ENCODE measurements at places on chromosomes 3 and 15.

DNA sequence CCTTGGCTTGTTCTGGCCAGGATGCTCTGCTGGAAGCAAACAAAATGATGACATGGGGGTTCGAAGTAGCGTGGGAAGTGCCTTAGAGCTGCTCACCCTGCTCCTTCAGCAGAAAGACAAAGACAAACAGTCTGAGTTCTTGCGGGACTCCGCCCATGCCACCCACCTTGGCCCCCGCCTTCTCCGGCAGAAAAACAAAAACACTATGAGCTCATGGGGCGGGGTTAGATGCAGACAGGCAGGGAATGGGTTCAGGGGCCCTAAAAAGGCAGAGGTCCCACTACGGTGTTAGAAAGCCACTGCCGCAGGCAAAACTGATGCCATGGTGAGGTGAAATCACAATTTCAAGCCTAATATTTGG is 9.7 kb upstream of the NCKIPSD start:
- H3K27ac ChIP-seq: no peak overlapping the region
- no peaks in the 10 kb centered on the region for H3K27me3 ChIP-seq
- H3K36me3 ChIP-seq: peaks cover 34% of the 10 kb centered on the region
- no peak overlapping the region for H3K4me3 ChIP-seq

DNA sequence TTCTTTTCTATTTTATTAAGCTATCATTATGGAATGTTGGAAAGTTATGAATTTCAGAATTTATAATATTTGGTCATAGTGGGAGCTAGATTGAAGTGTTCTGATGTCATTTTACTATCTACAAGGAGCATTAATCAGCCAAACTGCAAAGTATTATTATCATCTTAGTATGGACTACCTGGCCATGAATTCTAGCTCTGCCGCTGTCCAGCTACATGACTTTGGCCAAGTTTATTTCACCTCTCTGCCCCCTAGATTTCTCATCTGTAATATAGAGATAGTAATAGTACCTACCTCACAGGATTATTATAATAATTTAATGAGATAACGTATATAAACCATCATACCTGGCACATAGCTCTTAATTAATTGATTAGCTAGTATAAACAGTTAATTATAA is 27.8 kb upstream of the ABHD10 start:
- H3K36me3 ChIP-seq: no peaks in the 10 kb centered on the region
- H3K4me3 ChIP-seq: no peak overlapping the region
- H3K4me1 ChIP-seq: no peaks in the 10 kb centered on the region
- no peak overlapping the region for H3K27ac ChIP-seq
- DNase-seq: no peak

- no peaks in the 10 kb centered on the region for H3K4me1 ChIP-seq
- no peaks in the 10 kb centered on the region for H3K36me3 ChIP-seq
- no peaks in the 10 kb centered on the region for H3K27me3 ChIP-seq
- no peak overlapping the region for H3K4me3 ChIP-seq
- H3K27ac ChIP-seq: no peak overlapping the region
These were observed 61.7 kb upstream of the FGF7 start for GRCh38 chr15:49361370-49361769.

- no peak overlapping the region for H3K27ac ChIP-seq
- H3K27me3 ChIP-seq: no peaks in the 10 kb centered on the region
- no peaks in the 10 kb centered on the region for H3K36me3 ChIP-seq
- no peaks in the 10 kb centered on the region for H3K4me1 ChIP-seq
- DNase-seq: no peak
These were observed 119.6 kb upstream of the CTDSPL start for GRCh38 chr3:37742121-37742520.

GRCh38 chr3:138364356-138365252 is 16.2 kb downstream of the MRAS start:
- no peaks in the 10 kb centered on the region for H3K36me3 ChIP-seq
- no peaks in the 10 kb centered on the region for H3K27me3 ChIP-seq
- no peak overlapping the region for H3K4me3 ChIP-seq
- no peak overlapping the region for H3K27ac ChIP-seq

DNA sequence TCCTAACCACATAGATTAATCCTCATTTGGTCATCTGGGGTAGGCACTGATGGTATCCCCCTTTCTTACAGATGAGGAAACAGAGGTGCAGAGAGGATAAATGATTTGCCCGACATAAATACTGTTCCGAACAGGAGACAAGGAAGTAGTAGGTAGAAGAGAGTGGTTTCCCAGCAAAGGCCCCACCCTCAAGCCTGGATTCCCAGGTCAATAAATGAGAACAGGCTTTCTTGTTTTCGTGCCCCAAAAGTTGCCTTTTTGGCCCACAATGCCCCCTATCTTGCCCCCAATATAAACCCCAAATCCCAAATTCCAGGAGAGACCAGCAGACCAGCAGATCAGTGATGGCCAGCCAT is 125.5 kb upstream of the PRR20G start:
- H3K27me3 ChIP-seq: no peaks in the 10 kb centered on the region
- H3K27ac ChIP-seq: no peak overlapping the region
- no peaks in the 10 kb centered on the region for H3K4me1 ChIP-seq
- DNase-seq: no peak
- H3K36me3 ChIP-seq: no peaks in the 10 kb centered on the region

- H3K4me3 ChIP-seq: no peak overlapping the region
- no peaks in the 10 kb centered on the region for H3K4me1 ChIP-seq
- no peaks in the 10 kb centered on the region for H3K36me3 ChIP-seq
- no peaks in the 10 kb centered on the region for H3K27me3 ChIP-seq
These were observed 15.9 kb upstream of the DRD3 start for GRCh38 chr3:114194750-114195149.

GRCh38 chr3:48088056-48088748 is 72.0 kb upstream of the MAP4 start:
- no peaks in the 10 kb centered on the region for H3K27me3 ChIP-seq
- H3K27ac ChIP-seq: peak overlapping the region; percentile 83
- H3K4me3 ChIP-seq: peak overlapping the region; percentile 87
- no peaks in the 10 kb centered on the region for H3K36me3 ChIP-seq

GRCh38 chr3:116441652-116442051 is 3.6 kb downstream of the LSAMP start:
- no peak overlapping the region for H3K4me3 ChIP-seq
- H3K27ac ChIP-seq: no peak overlapping the region
- no peak for DNase-seq
- no peaks in the 10 kb centered on the region for H3K4me1 ChIP-seq

- no peaks in the 10 kb centered on the region for H3K4me1 ChIP-seq
- peaks cover 3% of the 10 kb centered on the region for H3K36me3 ChIP-seq
These were observed 22.6 kb downstream of the SRP14 start for GRCh38 chr15:40016224-40016865.

DNA sequence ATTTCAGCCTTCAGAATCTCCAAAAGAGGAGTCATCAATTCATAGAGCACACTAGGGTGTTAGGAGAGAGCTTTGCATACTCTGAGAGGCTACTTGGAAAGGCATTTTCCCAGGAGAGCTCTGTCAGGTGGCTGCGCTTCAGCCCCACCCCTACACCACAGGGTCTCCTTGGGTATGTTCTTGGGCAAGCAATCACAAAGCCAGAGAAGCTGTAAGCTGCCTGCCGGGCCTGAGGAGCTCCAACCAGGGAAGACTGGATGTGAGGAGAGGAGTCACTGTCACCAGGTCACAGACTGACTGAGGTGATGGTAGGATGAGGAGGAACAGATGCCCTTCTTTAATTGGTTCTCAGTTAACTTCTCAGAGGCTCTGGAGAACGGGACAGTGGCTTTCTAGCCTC is 9.8 kb upstream of the RPSA start:
- no peak overlapping the region for H3K27ac ChIP-seq
- DNase-seq: no peak
- H3K4me3 ChIP-seq: no peak overlapping the region
- H3K27me3 ChIP-seq: no peaks in the 10 kb centered on the region
- peaks cover 41% of the 10 kb centered on the region for H3K36me3 ChIP-seq

DNA sequence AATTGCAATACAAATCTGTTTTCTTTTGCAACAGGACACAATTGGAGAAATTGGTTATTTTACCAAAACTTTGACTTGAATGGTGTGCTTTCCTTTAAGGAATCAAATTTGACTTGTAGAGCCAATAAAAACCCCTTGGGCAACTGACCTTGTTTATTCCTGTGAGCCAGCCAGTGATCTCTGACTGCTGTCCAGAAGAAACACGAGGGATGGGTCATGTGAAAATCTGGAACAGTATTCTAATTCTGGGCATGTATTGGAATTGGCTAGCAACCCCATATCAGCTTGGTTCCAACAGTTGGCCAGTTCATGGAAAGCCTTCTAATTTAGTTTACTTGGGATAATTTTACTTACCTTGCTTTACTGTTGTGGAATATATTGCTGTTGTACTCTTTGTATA is 19.1 kb upstream of the HHATL start:
- H3K4me1 ChIP-seq: no peaks in the 10 kb centered on the region
- H3K27ac ChIP-seq: no peak overlapping the region
- H3K27me3 ChIP-seq: no peaks in the 10 kb centered on the region
- DNase-seq: no peak
- H3K36me3 ChIP-seq: no peaks in the 10 kb centered on the region

- no peak overlapping the region for H3K27ac ChIP-seq
- no peaks in the 10 kb centered on the region for H3K36me3 ChIP-seq
- no peaks in the 10 kb centered on the region for H3K27me3 ChIP-seq
- no peak for DNase-seq
These were observed 18.4 kb downstream of the PLA1A start for GRCh38 chr3:119616056-119616455.

- no peaks in the 10 kb centered on the region for H3K36me3 ChIP-seq
- DNase-seq: no peak
- H3K27ac ChIP-seq: peak overlapping the region; percentile 93
- peaks cover 3% of the 10 kb centered on the region for H3K4me1 ChIP-seq
- no peaks in the 10 kb centered on the region for H3K27me3 ChIP-seq
- H3K4me3 ChIP-seq: peak overlapping the region; percentile 91
These were observed 239 bp upstream of the ZFYVE19 start for GRCh38 chr15:40806672-40807027.

- H3K4me1 ChIP-seq: no peaks in the 10 kb centered on the region
- no peaks in the 10 kb centered on the region for H3K27me3 ChIP-seq
- H3K4me3 ChIP-seq: no peak overlapping the region
- no peak overlapping the region for H3K27ac ChIP-seq
- no peak for DNase-seq
- H3K36me3 ChIP-seq: no peaks in the 10 kb centered on the region
These were observed 59.5 kb upstream of the TNFSF10 start for GRCh38 chr3:172582712-172583111.

DNA sequence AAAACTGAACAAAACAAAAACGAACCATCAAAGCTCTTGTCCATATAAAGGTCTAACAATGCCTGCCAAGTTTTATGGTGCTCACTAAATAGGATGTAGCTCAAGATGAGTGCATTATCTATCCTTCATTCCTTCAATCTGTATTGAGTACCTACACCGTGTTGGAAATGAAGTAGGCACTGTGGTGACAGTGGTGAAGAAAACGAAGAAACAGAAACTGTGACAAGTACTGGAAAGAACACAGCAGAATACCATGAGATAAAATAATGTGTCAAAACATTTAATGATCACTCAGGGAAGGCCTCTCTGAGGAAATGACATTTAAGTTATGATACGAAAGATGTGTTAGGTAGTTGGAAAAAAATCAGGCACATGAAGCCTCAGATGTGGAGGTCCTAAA is 36.2 kb downstream of the CBLB start:
- no peak for DNase-seq
- no peak overlapping the region for H3K4me3 ChIP-seq
- no peaks in the 10 kb centered on the region for H3K4me1 ChIP-seq

GRCh38 chr15:48313216-48313615 is 18.0 kb upstream of the DUT start:
- H3K4me3 ChIP-seq: no peak overlapping the region
- no peaks in the 10 kb centered on the region for H3K36me3 ChIP-seq
- no peak overlapping the region for H3K27ac ChIP-seq

- H3K36me3 ChIP-seq: no peaks in the 10 kb centered on the region
- H3K4me1 ChIP-seq: peaks cover 21% of the 10 kb centered on the region
- no peak overlapping the region for H3K4me3 ChIP-seq
- no peaks in the 10 kb centered on the region for H3K27me3 ChIP-seq
These were observed 44.5 kb downstream of the ST6GAL1 start for GRCh38 chr3:186974824-186975313.

- H3K4me3 ChIP-seq: peak overlapping the region; percentile 69
- no peaks in the 10 kb centered on the region for H3K27me3 ChIP-seq
- peak overlapping the region; percentile 71 for H3K27ac ChIP-seq
- H3K4me1 ChIP-seq: peaks cover 5% of the 10 kb centered on the region
These were observed 550 bp downstream of the RPP25 start for GRCh38 chr15:74955796-74956647.

GRCh38 chr3:81394651-81395524 is 366.6 kb downstream of the GBE1 start:
- H3K27me3 ChIP-seq: no peaks in the 10 kb centered on the region
- no peak overlapping the region for H3K4me3 ChIP-seq
- DNase-seq: no peak

DNA sequence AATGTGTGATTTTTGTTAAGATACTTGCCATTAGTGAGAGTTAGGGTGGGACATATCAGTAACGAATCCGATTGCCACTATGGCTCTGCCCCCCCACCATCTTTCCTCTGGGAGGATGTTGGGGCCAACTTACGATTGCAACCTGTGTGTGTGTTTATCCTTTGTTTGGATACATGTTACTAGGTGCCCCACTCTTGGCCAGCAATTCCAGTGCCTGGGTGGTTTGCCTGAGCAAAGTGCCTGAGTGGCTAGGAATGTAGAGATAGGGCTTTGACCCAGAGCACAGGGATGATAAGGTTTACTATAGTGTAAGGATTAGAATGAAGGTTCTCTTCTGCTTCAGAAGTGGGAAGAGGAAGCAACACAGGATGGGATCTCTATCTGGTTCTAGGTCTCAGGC is 231.8 kb downstream of the TP63 start:
- no peak for DNase-seq
- H3K36me3 ChIP-seq: no peaks in the 10 kb centered on the region
- H3K4me1 ChIP-seq: no peaks in the 10 kb centered on the region
- no peaks in the 10 kb centered on the region for H3K27me3 ChIP-seq
- H3K27ac ChIP-seq: no peak overlapping the region
- H3K4me3 ChIP-seq: no peak overlapping the region

- H3K27ac ChIP-seq: no peak overlapping the region
- H3K27me3 ChIP-seq: no peaks in the 10 kb centered on the region
- no peaks in the 10 kb centered on the region for H3K36me3 ChIP-seq
- DNase-seq: no peak
These were observed 131.0 kb downstream of the IL5RA start for GRCh38 chr3:2978977-2979732.

DNA sequence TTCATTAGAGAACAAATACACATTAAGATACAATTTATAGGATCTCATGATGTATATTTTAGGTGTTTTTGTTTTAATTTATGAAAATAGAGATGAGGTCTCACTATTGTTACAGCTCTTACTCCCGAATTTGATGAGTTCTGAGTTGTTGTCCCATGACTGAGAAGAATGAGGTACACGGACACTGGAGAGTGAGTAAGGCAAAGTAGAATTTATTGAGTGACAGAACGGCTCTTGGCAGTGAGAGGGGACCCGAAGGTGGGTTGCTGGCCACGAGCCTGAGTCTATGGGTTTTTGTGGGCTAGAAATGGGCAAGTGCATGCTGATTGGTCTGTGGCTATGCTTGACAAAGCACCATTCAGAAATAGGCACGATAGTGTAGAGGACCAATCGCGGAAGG is 3.1 kb upstream of the RNF168 start:
- H3K36me3 ChIP-seq: no peaks in the 10 kb centered on the region
- no peak for DNase-seq
- no peaks in the 10 kb centered on the region for H3K27me3 ChIP-seq
- no peak overlapping the region for H3K4me3 ChIP-seq

- H3K36me3 ChIP-seq: no peaks in the 10 kb centered on the region
- no peaks in the 10 kb centered on the region for H3K4me1 ChIP-seq
- no peak for DNase-seq
These were observed 17.7 kb downstream of the PRR23E start for GRCh38 chr3:127210654-127210943.
